Bronchial smooth muscle cell (primary cell): ENCODE measurements at places on chromosomes 4 and X. TPM values are rescaled to one million over a fixed set of nuclear protein-coding genes. Genes with fewer than 3 reads are reported as not detected.

The TCEAL7 gene
- 32.1 and 74.1 TPM in 2 replicates for total RNA-seq

The RTL3 gene
- under 0.01 TPM in 1 of 2 replicates, not detected in the other for total RNA-seq

The HS3ST1 gene
- under 0.01 TPM in 1 of 2 replicates, not detected in the other for total RNA-seq

The TENT5D gene
- not detected in 2 replicates for total RNA-seq

The PCDH7 gene
- 10.9 and 78.5 TPM in 2 replicates for total RNA-seq

The ASMT gene
- 0.09 TPM in 1 of 2 replicates, not detected in the other for total RNA-seq

The VAMP7 gene
- 23.4 and 30.9 TPM in 2 replicates for total RNA-seq
